ENCODE measurements at places on chromosomes 1 and 21.

DNA sequence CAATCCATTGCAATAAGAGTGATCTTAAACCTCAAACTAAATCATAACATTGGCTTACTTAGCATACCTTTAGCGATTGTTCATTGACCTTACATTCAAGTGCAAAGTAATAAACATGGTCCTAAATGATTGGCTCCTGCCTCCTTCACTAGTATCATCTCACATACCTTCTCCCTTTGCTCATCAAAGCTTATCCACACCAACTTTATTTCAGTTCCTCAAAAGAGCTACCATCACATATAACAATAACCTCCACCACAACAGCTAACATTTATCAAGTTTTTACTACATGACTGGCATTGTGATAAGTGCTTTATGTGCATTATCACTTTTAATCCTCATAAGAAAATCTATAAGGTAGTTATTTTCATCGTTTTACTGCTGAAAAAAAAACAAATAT is 198.8 kb downstream of the COL24A1 start:
- no peak for DNase-seq

- no peak for DNase-seq
Observed at GRCh38 chr1:45442272-45442671, 48.7 kb downstream of the TESK2 start.

DNA sequence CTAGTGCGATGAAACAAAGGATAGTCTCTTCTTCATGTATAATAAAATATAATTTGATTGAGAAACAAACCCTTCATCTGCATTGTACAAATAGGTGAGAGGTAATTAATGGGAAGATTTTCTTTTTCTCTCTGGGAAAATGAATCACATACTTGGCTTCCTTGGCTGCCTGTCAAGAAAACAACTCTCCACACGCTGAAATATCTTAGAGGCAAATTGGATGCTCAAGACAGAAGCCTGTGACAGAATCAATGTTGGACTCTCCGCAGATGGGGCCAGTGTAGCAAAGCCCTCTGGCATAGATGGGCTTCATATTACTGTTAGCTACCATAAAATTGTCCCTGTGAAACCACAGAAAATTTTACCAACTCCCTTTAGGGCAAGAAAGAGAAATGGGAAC is 186.6 kb downstream of the GRIK1 start:
- DNase-seq: no peak

DNA sequence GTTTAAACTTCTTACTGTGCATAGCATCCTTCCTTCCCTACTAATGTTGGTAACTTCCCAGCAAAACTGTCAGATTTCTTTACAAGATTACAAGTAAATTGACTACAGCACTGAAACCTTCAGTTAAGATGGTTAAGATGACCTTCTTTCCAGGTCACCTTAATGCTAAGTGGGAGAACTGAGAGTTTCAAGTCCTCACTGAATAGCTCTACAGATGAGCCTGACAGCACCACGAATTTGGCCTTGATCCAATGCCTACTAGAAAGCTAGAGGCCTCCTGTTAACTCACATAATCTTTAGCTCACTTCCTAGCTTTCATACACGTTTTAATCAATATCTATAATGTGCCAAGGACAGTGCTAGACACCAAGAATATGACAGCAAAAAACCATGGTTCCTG is 276.0 kb upstream of the PLD5 start:
- no peak for DNase-seq

DNA sequence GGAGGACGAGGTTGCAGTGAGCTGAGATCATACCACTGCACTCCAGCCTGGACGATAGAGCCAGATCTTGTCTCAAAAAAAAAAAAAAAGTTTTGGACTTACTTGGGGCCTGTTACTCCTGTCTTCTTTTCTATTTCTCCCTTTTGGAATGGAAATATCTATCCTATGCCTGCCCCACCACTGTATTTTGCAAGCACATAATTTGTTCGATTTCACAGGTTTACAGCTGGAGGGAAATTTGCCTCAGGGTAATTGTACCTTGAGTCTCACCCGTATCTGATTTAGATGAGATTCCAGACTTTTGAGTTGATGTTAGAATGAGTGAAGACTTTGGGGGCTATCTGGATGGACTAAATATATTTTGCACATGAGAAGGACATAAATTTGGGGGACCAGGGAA is 8.5 kb downstream of the TEX46 start:
- no peak for DNase-seq

- DNase-seq: no peak
Observed at GRCh38 chr1:109307274-109308021, 637 bp upstream of the MYBPHL start.

DNA sequence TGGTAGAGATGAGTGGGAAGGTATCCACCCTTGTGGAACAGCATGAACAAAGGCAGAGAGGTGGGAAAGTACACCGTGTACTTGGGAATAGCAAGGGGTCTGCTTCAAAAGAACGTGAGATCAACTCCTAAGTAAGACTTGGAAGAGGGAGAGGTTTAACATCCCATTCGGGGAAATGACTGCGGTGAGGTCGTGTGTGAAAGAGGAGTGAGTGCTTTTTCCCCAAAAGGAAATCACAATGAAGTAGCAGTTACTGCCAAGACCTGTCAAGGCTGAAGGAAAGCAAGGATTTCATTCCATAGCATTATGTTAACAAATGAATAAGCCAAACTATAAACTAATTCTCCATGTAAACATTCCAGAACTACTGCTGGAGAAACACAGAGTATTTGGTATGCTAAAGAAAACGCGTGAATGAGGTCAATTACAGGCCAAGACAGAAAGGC is 20.0 kb upstream of the SYDE2 start:
- DNase-seq: no peak

DNA sequence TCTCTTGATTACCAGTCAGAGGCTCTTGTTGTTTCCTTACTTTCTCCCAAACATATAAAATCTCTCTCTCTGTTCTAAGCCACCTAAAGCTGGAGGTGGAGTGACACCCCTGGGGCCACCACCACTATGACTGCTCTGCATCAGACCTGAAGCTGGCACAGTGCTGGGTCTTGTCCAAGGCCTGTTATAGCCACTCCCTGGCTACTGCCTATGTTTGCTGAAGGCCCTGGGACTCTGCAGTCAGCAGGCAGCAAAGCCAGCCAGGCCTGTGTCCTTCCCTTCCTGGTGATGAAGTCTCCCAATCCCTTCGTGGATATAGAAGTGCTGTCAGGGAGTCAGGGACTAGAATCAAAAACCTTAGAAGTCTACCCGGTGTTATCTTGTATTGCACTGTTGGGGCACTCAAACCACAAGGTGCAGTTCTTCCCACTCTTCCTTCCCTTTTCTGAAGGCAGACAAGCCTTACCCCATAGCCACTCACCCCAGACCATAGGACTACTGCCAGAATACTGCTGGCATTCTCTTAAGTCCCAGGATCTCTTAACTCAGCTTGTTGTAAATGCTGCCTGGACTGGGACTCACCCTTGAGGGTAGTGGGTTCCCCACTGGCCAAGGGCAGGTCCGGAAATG is 103.1 kb downstream of the RPS6KC1 start:
- DNase-seq: no peak

DNA sequence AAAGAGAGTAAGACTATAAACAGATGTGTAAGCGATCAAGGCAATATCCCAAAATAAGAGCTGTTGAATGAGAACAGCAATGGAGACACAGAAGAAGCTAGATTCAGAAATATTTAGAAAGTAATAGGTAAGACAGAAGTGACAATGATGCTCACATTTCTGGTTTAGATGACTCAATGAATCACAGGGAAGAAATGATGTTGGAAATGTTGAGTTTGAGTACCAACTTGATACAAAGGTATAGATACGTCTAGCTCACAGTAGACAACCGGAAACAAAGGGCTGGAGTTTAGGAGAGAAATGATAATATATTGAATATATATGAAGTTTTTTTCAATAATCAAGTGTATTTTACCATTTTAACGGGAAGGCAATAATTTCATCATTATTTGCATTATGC is 6.5 kb downstream of the GATAD2B start:
- no peak for DNase-seq

- DNase-seq: no peak
Observed at GRCh38 chr1:207745839-207746767, 5.8 kb upstream of the CD46 start.

DNA sequence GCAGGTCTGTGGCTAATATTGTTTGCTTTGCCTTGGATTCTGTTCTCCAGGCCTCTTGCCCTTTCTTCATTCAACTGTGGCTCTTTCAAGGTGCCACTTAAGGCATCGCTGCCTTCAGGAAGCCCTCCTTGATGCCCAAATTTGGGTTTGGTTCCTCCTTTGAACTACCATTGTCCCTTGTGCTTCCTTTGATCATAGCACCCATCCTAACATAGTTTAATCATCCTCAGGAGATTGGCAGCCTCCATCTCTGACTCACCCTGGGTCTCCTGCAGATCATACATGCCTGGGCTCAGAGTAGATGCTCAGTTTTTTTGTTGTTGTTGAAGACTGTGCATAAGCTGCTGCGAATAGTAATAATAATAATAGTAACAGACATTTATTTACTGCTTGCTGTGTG is 54.4 kb upstream of the ACOT11 start:
- no peak for DNase-seq

- DNase-seq: no peak
Observed at GRCh38 chr1:28416509-28417194, 47.1 kb downstream of the PHACTR4 start.

DNA sequence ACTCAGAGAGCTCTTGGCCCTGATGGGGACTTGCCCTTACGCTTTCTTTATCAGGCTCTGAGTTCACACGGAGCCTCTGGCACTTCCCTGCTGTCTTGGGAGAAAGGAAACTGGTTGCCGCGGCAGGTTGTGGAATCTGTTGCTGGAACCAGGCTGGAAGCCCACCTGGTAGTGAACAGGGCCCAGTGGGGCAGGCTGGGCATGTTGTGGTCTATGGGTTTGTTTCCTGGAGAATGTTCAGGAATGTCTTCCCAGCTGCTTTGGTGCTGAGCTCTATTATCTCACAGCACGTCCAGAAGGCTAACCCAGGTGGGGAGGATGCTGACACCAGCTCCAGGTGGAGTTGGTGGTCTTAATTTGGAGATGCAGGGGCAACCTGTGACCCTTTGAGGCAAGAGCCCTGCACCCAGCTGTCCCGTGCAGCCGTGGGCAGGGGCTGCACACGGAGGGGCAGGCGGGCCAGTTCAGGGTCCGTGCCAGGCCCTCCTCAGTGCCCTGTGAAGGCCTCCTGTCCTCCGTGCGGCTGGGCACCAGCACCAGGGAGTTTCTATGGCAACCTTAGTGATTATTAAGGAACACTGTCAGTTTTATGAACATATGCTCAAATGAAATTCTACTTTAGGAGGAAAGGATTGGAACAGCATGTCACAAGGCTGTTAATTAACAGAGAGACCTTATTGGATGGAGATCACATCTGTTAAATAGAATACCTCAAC is 33.3 kb upstream of the TDRD10 start:
- DNase-seq: no peak

Data from esophagus squamous epithelium (tissue), 5 donors.